ENCODE measurements at places on chromosomes 7 and 10. TPM values are rescaled to one million over a fixed set of nuclear protein-coding genes. Genes with fewer than 3 reads are reported as not detected.

- no peak for DNase-seq
Observed at GRCh38 chr10:117720931-117721835, 178.6 kb downstream of the EMX2 start.

DNA sequence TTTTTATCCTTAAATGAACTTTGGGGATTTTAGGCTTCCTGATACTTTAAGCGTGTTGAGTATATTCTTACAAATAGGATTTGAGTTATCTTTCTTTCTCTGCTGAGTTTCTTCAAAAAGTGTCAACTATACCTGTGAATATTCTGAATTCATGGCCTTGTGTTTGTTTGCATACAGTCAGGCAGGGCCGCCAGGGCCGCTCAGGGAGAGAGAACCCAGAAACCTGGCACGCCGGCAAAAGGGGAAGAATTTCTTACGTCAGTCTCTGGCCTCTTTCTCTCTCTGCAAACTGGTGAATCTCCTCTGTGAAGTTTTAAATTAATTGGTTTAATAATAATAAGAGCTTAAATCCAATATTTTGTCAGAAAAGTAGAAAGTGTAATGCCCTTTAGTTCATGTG is 29.3 kb upstream of the BNIP3 start:
- DNase-seq, result no peak

GRCh38 chr7:126840869-126841268 is 411.9 kb downstream of the GRM8 start:
- DNase-seq, result no peak

- no peak for DNase-seq
Observed at GRCh38 chr7:18740579-18740988, 245.0 kb downstream of the HDAC9 start.

- no peak for DNase-seq
Observed at GRCh38 chr7:30859202-30859939, 52.3 kb upstream of the AQP1 start.

DNA sequence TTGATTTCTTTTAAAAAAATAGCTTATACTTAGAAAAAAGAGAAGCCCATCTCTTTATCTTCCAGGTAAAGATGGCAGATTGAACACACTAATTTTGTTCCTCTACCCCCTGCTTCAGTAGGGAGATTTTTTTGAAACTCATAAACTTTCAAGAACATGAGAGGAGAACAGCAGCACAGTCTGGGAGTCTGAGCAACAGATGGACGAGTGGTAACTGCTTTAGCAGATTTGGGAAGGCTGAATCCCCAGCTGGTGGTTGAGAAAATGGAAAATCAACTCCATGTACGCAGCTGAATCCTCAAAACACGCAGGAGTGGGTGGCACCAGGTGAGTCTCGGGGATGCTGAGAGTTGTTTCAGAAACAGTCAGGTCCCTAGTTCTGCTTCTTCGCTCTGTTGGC is 114.6 kb upstream of the CTBP2 start:
- no peak for DNase-seq

- DNase-seq, result no peak
Observed at GRCh38 chr7:135946289-135947055, 30.7 kb downstream of the MTPN start.

DNA sequence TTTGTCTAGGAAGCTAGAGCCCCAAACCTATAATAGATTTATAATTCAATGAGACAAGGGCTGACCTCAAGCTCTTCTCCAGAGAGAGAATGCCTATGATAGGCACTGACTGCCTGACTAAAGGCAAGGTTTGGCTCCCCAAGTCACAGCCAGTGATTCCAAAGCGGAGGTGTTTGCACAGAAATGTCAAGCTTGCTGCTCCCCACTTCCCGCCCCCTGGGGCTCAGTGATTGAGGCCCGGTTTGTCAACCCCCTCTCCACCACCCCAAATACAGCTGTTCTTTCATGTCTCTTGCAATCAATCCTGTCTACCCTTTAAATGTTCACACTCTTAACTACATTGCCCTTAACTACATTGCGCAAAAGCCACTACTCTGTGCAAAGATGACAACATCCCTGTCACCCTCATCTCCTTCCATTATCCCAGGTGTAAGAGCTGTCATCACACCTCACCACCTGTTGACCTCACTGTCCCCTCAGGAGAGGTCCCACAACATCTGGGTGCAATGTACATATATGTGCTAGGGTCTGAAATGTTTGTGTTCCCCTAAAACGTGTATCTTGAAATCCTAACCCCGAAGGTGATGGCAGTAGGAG is 58.0 kb downstream of the NUDCD3 start:
- no peak for DNase-seq

DNA sequence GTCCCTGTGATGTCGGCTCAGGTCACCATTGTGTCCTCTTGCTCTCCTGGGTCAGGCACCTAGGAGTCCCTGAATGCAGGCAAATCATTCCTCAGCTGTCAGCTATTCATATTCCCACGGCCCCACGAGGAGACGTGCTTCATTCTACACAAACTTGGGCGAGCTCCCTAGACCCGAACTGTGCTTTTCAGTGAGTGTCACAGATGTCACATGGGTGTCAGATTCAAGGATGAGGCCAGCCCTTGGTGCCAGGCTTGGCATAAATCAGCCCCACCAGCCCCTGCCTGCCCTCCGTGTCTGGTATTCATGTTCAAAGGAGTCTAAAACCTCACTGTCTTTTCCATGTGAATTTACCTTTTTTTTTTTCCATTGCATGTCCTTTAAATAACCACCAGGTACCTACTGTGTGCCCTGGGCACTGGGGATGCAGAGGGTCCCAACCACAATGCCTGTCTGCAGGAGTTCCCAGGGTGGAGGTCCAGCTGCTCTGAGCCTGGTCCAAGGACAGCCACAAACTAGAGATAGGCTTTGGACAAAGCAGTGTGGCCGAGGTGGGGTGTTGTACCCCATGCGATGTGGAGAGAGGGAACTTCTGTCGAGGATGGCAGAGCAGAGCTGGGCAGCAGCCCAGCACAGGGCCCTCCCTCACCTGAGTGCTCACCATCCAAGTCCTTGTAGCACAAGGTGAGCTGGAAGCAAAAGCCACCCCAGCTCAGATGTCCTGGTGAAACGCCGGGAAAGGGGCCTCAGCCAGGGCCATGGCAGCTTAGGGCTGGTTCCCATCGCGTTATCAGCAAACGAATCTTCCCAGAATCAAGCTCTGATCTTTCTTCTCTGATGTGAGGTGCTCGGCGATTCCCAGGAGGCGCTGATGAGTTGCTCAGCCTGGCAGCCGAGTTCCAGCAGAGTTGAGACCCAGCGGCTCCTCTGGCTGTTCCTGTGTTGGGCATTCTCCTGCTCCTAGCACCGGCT is 611.9 kb downstream of the PTPRN2 start:
- no peak for DNase-seq

- DNase-seq, result no peak
Observed at GRCh38 chr7:47833211-47833610, 115.1 kb downstream of the PKD1L1 start.

GRCh38 chr7:13835442-13835841 is 154.0 kb downstream of the ETV1 start:
- no peak for DNase-seq

DNA sequence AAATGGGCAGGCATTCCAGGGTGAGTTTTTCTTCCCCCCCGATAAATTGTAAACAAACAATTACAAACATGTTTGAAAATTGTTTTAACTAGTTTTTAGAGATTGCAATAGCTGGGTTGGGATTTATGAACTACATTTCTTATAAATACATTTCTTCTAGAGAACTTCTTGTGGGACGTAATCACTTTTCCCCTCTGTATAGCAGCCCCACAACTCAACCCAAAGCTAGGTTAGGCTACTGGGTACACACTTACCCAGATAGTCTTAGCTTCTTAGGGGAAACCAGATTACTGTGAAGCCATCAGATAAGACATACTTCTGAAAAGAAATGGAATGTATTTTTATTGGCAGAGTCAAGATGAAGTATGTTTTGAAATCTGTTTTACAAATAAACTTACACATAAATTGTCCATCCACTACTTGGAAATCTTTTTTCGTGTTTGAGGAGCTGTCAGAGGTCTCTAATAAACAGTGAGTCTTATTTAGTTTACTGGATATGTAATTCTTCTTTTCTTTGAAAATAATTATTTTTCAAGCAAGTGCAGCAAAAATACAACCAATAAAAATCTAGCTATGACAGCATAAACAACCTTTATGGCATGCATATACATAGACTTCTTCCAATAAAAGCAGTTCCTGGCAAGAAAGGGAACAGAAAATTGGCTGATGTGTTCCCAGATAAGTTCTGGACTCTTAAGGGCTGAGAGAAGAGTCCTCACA is 8.0 kb upstream of the GLRX3 start:
- no peak for DNase-seq

GRCh38 chr7:155122831-155123230 is 52.7 kb downstream of the HTR5A start:
- no peak for DNase-seq

GRCh38 chr10:96608262-96608661 is 21.4 kb upstream of the TM9SF3 start:
- DNase-seq, result no peak

GRCh38 chr7:36875794-36876193 is 151.5 kb upstream of the AOAH start:
- DNase-seq, result no peak

DNA sequence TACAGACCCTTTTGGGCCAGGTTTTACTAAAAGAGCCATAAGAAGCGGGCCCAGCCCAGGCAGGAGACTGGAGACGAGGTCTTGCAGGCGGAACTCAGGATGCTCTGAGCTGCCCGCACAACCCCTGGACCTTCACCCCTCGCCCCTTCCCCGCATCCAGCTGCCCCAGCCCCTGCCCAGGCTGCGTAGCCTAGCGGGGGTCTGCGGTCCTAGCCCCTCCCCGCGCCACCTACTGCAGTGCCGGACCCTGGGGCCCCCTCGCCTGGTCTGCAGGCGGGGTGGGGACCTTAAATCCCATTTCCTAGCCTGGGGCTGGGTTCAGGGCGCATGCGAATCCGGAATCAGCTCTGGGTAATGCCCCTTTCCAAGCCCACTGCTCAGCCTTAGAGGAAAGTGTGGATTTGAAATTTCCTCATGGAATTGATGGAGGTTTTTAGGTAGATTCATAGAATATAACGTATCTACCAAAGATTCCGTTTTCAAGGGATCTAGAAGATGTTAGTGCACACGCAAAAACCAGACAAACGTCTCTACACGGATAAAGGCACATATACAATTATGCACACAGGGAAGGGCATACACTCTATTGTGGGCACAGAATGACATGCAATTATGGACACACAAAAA is 546 bp upstream of the HOXA3 start:
- DNase-seq, result no peak

GRCh38 chr7:155213385-155213784 is 84.3 kb upstream of the INSIG1 start:
- DNase-seq, result peak; percentile 15

- DNase-seq, result no peak
Observed at GRCh38 chr7:52525772-52526341, 509.6 kb upstream of the POM121L12 start.

- DNase-seq, result no peak
Observed at GRCh38 chr10:102646610-102647442, 2.5 kb downstream of the TRIM8 start.

DNA sequence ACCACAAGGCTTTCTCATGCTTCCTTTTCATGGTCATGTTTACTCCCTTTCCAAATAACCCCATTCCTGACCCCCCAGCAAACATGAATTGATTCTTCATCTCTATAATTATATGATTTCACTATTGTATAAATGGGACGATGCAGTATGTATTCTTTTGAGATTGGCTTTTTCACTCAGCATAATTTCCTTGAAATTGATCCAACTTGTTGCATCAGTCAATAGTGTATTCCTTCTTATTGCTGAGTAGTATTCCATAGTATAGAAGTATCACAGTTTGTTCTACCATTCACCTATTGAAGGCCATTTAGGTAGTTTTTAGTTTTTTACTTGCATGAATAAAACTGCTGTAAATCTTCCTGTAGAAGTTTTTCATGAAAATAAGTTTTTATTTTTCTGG is 264.7 kb downstream of the BAMBI start:
- DNase-seq, result no peak

- no peak for DNase-seq
Observed at GRCh38 chr7:80362010-80362618, 149.8 kb downstream of the GNAT3 start.

DNA sequence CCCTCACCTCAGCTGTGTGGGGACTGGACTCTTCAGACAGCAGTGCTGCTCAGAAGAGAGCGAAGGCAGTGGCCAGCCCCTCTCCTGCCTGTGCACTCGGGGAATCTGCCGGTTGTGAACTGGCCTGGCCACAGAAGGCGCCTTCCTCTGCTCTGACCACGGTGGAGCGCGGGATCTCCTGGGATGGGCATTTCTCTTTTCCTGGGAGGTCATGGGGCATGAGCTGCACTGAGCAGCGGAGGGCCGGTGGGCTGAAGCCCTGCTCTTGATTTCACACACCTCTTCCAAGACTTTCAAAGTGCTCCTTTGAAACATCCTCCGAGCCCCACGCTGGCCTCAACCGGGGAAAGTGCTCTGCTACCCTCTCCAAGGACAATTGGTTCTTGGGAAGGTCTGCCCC is 125.6 kb upstream of the FAM20C start:
- no peak for DNase-seq

- no peak for DNase-seq
Observed at GRCh38 chr10:131626274-131626673, 274.5 kb upstream of the PPP2R2D start.

DNA sequence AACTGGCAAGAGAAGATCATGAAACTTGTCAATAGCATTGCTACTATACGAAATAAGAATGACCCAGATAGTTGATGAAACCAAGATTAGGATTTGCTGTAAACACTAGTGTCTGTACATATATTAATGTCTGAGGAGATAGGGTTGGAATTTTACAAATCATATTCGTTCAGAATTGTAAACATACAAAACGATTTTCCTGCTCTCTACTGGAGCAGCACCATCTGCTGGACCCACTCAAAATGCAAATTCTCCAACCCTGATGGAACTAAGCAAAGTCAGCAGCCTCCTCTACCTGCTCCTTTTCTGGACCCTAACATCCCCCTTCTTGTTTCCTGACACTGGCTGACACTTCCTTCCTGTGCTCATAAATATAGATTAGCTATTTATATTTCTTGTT is 29.4 kb upstream of the SGMS1 start:
- DNase-seq, result no peak

GRCh38 chr7:43761382-43761781 is 2.9 kb downstream of the BLVRA start:
- DNase-seq, result no peak

The CLRN3 gene
- not detected for total RNA-seq

The ZNF239 gene
- total RNA-seq, result 9.2 TPM

The ZPBP gene
- not detected for total RNA-seq

The TRDMT1 gene
- total RNA-seq, result 13.1 TPM

The DNAJC1 gene
- total RNA-seq, result 19.2 TPM

The CYTH3 gene
- 35.3 TPM for total RNA-seq

The MRC1 gene
- not detected for total RNA-seq

The GATAD1 gene
- 5.2 TPM for total RNA-seq

The ITIH5 gene
- not detected for total RNA-seq

The LGI1 gene
- not detected for total RNA-seq

Data from MG63 (cell line).